ENCODE measurements at places on chromosomes 16 and 17.

DNA sequence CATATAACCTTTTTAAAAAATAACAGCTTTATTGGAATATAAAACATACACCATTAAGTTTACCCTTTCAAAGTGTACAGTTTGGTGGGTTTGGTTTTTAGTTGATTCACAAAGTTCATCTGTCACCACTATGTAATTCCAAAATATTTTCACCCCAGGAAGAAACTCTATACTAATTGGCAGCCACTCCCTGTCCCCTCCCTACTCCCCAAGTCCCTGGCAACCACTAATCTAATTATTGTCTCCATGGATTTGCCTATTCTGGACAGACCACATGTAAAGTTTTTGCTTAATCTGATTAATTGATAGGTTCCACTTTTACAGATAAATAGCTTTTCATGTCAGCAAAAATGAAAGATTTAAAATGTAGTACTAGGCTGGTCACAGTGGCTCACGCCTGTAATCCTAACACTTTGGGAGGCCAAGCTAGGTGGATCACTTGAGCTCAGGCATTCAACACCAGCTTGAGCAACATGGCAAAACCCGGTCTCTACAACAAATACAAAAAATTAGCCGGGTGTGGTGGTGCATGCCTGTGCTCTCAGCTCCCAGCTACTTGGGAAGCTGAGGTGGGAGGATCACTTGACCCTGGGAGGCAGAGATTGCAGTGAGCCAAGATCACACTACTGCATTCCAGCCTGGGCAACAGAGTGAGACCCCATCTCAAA is 25.0 kb upstream of the MAPK3 start:
- no peak for DNase-seq

DNA sequence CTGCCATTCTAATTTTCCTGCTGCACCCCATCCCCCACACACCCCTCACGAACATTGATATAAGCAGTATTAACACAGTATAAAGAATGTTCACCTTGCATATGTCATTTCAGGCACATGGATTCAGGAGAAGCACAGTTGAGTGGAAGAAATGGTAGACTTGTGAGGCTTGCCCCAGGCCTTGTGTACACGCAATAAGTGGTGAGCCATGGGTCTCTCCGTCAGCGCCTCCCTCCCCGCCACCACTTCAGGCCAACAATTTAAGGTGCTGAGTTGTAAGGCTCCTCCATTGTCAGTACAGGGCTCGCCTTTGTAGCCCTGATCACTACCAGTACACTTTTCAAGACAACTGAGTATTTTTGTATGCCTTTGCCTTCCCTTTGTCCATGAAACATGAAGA is 12.2 kb upstream of the CLEC18C start:
- no peak for DNase-seq

DNA sequence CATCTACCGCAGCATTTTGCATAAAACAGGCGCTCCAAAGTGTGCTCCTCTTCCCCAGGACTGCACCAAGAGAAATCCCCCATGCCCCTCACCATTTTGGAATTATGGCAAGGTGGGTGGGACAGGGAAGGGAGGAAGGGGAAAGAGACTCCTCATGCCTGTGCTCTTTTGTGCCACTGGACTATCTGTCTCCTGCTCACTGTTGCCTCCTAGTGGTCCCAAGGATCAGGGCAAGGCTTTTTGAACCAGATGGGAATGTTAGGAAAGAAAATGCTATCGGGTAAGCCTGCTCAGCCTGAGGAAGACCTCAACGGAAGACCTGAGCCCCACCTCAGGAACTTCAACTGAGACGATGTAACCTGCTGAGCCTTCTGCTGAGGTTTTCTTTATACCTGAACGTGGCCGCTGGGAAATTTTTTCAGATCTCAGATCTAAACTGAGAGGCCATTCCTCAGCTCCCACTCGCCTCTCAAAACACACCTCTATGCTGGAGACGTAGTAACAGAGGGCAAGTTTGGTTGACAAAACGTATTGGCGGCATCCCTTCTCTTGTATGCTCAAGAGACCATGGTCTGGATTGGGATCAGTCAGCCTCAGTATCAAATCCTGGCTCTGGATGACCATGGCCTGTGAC is 58.3 kb downstream of the SPACA3 start:
- DNase-seq: no peak

GRCh38 chr17:42817866-42818265 is 6.2 kb downstream of the BECN1 start:
- DNase-seq: no peak

DNA sequence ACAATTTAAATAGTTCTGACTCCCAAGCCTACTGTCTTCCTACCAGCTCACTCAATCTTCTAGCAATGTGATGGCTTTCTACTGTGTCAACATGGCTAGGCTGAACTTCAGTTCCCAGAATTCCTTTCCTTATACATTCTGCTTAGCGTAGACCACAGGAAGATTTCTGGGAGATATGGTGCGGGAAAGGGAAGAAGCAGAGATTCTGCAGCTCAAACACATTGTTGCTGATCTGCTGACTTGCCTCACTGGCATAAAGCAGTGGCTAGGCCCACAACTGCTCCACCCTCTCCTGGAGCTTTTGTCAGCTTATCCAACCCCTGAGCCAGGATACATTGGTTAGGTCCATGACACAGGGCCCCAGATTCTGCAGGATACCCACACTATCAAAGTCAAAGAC is 58.8 kb downstream of the GAS7 start:
- DNase-seq: no peak

DNA sequence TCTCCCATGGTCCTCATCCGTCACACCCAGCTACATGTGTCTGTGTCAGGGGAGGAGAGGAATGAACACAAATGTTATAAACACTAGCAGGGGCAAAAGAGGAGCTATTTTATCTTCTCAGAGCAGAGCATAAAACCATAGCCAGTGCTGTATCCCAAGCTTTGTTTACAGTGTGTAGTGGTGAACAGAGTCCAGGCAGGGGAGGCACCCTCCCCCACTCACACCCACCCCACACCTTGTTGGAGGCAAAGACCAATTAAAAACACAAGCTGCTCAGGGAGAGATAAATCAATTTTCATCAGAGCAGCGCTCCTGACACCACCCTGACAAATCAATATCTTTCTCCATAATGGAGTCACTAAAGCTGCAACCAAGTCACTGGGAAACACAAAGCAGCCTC is 132.6 kb upstream of the CCL2 start:
- DNase-seq: no peak

GRCh38 chr17:47732399-47733046 is 513 bp upstream of the TBX21 start:
- DNase-seq: no peak

DNA sequence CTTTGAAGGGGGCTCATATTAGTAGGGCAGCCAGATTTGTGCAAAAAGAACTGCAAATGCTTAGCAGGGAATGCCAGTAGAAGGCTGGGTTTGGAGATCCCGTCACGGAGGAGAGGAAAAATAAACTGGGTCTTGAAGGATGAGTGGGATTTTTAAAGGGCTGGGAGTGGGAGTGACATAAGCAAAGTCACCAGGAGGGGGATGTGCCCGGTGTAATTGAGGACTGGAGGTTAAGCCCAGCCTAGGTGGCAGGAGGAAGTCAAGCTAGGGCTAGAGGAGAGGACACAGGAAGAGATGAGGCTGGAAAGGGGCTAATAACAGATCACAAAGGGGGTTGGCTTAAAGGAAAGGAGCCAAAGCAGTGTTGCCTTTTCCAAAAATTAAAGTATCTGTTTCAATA is 23.2 kb upstream of the LONP2 start:
- DNase-seq: no peak

DNA sequence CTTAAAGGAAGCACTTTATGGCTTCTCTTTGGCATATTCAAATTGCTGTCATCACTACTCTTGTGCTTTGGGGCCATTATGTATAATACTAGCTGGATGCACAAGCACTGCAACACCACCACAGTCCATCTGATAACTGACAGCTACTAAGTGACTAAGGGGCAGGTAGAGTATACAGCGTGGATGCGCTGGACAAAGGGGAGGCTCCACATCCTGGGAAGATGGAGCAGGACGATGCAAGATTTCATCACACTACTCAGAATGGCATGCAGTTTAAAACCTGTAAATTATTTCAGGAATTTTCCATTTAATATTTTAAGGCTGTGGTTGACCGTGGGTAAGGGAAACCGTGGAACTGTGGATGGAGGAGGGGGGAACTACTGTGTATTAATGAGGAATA is 25.0 kb downstream of the MPRIP start:
- DNase-seq: no peak

DNA sequence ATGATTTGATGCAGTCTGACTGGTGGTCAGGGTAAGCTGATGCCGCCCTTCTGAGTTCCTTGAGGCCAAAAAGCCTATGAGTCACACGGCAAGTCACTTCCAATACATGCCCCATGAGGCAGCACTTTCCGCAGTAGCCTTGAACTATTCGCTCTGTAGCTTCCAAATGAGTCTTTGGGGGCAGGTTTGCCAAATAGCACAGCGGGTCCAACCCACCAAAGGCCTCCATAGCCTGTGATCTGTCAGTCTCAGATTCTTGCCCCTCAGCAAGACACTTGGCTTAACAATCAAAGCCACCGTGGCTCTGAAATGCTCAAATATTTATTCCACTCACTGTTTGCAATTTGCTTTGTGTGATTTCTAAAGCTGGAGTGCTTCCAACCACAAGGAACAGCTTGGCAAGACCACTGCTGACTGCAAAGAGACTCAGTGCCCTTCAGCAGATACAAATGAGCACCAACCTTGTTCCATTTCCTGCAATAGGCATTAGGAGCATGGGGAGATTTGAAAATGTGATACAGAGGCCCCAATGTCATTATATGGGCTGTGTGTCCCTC is 45.4 kb downstream of the CLEC19A start:
- no peak for DNase-seq

- no peak for DNase-seq
Measured at GRCh38 chr16:66354034-66354909, 12.2 kb upstream of the CDH5 start.

GRCh38 chr17:2393954-2394749 is 6.7 kb downstream of the MNT start:
- peak; percentile 52 for DNase-seq

GRCh38 chr17:36941265-36942010 is 4.2 kb downstream of the LHX1 start:
- no peak for DNase-seq

- no peak for DNase-seq
Measured at GRCh38 chr17:38861399-38861843, 7.9 kb upstream of the RPL23 start.

DNA sequence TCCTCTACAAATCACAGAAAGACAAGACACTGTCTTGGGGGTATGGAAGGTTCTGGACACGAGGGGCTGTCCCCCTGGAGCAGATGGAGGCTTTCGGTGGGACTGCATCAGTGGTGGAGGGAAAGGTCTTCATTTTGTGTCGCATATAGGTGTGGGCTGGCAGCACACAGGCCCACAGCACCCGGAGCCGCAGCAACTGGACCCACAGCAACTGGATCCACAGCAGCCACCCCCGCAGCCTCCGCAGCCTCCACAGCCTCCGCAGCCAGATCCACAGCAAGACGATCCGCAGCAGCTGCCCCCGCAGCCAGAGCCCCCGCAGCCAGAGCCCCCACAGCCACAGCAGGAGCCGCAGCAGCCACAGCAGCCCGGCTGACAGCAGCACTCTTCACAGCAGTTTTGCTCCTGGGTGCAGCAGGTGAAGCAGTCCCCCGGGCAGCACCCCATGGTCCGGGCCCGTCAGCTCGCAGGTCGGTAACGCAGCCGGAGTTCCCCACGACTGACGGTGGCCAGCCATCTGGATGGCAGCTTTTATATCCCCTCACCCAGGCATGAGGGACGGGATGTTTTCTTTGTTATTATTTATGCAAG is at the start of gene KRTAP17-1:
Gene KRTAP17-1 (minus strand): TSS at position 507 of the 591 bp plus-strand sequence. CDS start 60 bp downstream, at position 447.
- DNase-seq: no peak

DNA sequence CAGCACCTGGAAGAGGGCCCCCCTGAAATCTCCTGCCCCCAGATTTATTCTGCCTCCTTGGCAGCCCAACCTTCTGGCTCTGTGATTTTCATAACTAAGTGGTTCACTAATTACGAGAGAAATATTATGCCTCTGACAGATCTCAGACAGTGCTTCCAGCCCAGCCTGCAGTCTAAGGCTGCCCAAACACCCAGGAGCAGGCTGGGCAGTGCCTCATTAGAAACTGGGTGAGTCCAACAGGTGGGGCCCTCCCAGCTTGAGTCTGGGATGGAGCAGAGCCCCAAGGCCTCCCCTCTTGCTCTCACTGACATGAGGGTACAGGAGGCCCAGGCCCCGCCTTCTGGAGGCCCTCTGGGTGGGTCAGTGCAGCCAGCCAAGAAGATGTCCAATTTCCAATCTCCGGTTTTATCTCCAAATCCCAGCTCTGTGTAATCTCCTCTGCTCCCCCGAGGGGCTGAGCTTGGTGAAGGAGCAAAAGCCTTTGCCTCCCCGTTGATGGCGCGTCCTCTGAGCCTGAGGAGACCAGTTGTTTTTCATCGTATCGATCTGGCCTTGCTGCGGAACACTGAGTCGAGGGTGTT is 20.1 kb upstream of the ABCC3 start:
- DNase-seq: no peak

GRCh38 chr17:74949455-74950115 is 13.9 kb downstream of the OTOP3 start:
- no peak for DNase-seq

DNA sequence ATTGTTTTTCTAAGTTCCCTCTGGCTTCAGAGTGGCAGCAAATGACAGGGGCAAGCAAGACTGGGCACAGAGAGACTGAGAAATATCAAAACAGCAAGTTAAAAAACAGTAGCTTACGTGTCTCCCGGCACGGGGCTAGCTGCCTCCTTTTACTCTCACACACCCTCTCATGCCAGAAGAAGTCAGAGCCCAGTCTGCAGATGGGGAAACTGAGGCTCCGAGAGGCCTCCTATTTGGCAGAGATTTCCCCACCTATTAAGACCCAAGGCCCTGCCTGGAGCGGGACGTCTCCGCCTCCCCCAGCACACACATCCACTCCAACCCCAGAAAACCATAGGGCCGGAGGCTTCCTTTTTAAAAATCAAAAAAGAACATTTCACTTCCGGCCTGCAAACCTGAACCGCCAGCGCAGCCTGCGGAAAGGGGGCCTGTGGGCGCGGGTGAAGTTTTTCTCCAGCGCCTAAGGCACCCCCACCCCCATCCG is 832 bp downstream of the CARHSP1 start:
- DNase-seq: no peak

- DNase-seq: no peak
Measured at GRCh38 chr16:87431926-87432325, 39.8 kb downstream of the MAP1LC3B start.

DNA sequence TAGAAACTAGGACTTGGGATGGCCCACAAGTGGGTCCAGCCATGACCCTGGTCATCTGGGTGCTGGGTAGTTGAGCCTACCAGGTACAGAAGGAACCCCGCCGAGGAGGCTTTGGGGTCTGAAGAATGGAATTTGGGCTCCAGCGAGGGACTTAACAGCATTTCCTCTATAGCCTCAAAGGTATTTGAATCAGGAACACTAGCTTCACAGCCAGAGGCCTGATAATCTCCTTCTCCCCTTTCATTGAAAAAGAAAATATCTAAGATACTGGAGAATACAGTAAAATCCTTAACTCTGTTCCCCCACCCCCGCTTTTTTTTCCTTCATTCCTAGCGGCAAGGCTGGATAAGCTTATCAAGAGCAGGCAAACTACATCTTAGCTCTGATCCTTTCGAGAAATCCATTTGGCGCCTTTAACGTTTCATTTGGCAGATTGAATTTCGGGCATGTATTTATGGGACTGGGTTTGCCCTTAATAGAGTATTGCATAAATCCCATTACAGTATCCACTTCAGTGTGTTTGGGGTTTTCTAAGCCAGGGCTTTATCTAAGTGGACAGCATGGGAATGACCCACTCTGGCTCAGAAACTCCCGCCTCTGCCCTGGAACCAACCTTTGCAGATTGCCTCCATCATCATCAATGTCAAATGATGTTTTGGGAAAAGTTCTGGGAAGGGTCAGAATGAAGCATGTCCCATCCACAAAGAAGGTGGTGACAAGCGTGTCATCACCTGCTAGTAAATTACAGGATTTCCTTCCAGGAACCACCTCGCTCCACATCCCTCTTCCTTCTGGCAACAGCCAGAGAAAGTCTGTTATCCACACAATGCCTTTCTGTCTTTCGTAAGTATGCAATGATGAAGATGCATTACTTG is 36.9 kb downstream of the XYLT1 start:
- DNase-seq: no peak

Data from left colon (tissue), 2 donors.